Muscle of arm (tissue), 14 donors: ENCODE measurements at places on chromosomes 16 and 17.

DNA sequence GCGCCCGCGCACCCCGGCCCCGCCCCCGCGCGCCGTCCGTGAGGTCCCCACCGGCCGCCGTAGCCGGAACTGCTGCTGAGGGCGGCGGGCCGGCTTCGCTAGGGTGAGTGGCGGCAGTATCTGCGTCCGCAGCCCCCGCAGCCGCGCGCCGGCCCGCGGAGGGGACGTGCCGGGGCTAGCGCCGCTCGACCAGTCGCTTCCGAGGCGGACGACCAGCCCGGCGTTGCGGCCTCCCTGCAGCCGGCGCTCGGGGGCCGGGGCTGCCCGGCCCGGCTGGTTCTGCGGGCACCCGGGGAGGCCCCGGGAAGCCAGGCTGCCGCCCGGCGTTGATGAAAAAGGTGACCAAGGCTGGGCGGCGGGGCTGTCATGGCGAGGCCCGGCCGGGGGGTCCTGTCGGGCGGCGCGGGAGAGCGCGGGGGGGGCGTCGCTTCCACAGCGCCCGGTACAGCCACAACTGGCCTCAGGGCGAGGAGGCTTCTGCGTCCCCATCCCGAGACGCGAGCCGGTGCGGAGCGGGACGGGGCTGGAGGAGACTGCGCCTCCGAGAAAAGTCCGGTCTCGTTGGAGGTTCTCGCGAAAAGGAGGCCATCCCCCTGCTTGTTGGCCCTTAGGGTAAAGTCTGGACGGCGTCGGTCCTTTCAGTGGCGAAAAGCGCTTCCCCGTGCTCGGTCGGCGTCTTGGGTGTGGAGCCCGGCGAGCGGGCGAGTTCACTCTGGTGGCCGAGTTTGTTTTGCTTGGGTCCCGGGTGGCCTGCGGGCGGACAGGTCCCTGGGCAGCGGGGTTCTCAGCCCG lies at the start of gene CRAMP1:
TSS of gene CRAMP1 (plus strand) at position 41 of the 792 bp plus-strand sequence. CDS start 2,280 bp downstream, outside the sequence.
- no peak for DNase-seq

GRCh38 chr17:34398990-34399389 lies 36.0 kb upstream of the CCL1 start:
- no peak for DNase-seq

GRCh38 chr16:24189941-24190340 lies 66.2 kb upstream of the CACNG3 start:
- no peak for DNase-seq

DNA sequence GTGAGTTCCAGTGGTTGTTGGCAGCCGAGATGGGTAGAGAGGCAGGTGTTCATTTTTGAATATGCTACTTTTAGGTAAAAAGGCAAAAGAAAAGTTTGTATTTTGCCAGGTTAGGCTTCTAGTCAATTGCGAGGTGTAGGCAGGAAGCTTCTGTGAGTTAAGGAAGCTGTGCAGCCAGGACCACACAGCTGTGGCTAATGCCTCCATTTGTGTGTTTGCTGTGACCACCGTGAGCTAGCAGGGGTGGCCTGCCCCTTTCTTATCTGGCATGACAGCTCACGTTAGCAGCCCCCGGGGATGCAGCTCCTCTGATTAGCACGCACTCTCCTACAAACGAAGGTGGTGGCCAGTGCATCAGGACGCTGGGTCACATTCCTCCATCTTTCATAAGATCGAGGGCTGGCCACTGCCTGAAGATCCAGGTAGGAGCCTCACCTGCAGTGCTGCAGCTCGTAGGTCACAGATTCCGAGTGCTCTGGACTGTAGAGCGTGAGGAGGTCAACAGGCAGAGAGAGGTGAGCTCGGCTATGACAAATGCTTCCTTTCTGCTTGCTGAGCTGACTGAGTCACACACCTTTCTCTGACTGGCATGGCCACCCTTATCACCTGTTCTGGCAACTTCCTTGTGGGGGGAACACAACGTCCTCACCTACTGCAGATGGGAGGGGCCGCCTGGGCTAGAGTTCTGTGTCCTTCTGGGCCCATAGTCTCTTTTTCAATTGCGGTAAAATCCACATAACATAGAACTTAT lies 244.4 kb downstream of the HS3ST3B1 start:
- no peak for DNase-seq

DNA sequence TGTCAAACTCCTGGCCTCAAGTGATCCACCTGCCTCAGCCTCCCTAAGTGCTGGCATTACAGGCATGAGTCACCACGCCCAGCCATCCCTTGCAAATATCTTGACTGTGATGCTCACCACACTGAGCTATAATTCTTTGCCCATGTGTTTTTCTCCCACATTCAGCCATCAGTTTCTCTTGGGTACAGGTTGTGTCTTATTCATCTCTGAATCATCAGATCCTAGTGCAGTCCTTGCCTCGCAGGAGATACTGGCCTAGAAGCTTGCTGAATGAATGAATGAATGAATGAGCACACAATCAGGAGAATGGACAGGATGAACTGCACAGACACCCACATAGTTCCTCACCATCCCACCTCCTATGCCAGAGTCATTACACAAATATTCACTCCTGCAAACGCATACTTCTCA lies 24.4 kb upstream of the ETV4 start:
- DNase-seq: no peak
